ENCODE measurements at places on chromosomes 6 and 20.

- no peak for DNase-seq
Observed at GRCh38 chr6:70221715-70222438, 81.0 kb downstream of the COL9A1 start.

DNA sequence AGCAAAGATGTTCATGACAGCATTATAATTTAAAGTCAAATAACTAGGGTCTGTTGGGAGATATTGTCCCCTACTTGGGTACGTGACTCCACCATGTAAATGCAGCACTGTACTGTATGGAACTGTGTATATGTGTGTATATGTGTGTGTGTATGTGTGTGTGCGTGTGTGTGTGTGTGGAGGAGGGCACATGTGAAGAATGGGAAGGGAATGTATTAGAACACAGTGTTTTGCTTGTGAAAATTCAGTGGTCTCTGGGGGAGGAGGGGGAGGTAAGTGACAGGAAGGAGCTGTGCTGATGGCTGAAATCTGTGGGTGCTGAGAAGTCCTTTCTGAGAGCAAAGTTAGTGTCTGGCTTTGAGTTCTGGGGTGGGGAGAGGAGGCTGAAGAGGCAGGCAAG is 23.9 kb upstream of the VEGFA start:
- DNase-seq = no peak

DNA sequence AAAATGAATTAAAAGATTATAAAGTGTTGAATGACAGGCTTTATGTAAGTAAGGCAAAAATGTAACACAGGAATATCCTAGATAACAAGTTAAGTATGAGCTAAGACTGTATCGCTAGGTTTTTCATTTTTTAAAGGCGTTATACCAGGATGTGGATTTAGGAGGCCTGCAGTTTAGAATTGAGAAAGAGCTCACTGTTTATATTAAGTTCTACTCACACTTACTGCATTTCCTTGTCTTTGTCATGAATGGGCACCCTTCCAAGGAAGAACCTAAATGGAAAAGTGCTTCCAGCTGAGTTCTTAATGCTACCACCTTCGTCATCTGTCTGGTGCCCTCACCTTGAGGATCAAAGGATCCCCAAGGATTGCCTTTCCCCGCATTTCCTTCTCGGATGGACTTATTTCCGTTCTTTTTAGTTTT is 148.7 kb downstream of the SOX4 start:
- DNase-seq = no peak

- DNase-seq = no peak
Observed at GRCh38 chr6:90263633-90264032, 33.0 kb downstream of the BACH2 start.

GRCh38 chr6:89731924-89732567 is 87.5 kb downstream of the MDN1 start:
- DNase-seq = peak; percentile 28

DNA sequence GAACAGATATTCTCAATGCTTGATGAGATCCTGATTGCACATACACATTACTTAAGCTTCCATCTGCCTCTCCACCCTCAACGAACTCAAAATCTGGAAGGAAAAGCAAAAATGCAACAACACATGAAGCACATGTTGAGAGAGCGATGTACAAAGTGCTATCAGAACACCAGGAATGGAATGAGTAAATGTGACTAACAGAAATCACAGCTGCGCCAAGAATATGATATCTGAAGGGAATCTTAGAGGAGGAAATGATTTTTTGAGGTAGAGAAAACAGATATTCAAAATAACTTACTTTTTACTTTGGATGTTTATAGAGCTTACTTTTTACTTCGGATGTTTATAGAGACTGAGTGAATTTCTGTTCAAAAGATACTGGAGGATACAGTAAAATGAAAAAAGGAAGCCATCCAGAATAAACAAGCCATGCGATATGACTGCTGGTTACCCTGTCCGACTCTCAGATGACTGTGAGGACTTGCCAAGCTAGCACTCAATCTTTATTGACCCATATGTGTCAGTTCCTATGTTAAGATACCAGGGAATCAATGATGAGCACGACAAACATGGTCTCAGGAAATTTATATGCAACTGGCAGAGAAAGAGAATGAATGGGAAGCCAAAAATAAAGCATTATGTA is 102.0 kb downstream of the SMLR1 start:
- no peak for DNase-seq

DNA sequence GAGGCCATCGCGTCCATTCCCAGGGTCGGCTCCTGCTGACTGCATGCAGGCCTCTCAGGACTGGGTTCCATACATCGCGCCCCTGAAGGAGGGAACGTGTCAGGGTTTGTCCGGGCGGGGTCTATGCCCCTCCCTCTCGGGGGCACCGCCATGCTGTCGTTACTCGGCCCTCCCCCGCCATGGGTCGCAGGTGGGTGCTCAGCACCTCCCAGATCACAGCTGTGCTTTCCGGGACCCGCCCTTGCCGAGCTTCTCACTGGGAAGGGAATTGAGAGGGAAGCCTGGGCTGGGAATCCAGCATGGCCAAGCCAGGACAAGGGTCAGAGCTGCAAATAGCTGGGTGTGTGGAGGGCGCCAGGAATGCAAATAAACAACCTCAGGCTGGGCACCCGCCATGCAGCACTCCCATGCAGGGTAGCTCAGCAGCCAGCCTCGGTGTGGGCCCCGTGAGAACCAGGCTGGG is at the start of gene FRMD1:
Gene FRMD1, minus strand, starts transcription at position 270 of the 463 bp plus-strand sequence. Its CDS starts 118 bp downstream, at position 152.
- DNase-seq = no peak

DNA sequence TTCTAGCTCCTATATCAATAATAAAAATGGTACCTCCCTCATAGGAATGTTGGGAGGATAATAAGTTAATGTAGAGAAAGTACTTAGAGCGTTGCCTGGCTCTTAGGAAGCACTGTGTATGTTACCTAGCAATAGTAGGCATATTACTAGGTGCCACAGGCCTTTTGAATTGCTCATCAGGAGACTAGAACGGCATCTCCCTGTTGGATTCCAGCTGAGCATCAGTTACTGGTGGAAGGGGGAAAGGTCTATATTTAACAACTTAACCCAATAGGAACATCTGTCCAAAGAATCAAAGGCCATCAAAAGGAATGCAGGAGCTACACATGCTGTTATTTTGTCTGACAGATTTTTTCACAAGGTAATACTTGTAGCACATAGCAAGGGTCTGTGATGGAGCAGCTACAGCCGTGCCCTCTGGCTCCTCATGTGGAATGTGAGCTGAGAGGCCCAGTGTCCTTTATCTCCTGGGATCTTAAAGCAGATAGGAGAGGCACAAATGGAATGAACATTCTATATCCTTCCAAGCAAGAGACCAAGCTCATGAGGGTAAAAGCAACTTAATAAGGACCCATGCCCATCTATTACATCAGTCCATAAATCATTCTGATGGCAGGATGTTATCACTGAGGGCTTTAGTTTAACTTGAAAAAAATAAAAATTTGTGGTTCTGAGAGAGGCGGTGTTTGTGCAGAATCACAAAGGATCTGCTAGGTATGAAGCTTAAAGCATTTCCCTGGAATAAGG is 184.9 kb upstream of the LAMP5 start:
- DNase-seq = no peak

DNA sequence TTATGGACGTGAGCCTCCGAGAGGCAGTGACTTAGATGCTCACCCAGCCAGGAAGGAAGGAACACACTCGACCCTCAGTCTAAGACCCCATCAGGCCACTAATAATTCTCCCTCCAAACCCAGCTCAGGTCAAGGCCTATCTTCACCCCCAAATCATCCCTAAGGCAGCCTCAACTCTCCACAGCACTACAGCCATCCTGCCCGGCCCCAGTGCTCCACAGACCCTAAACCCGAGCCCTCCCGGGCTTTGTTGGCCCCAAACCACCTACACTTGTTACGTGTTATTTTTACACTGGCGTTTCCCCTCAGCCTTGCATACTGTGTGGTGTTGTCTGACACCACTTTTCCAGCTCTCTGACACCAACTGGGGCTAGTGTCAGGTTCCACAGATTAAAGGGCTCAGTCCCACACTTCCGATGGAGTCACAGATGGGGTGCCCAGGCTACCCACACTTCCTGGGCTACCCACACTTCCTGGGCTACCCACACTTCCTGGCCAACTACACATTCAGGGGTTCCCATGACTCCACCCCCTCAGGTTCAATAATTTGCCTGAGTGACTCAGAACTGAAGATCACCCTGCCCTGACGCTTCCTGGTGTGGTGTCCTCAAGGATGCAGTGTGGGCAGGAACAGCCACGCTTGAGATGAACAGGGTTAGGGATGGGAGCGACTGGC is 25.3 kb downstream of the RBCK1 start:
- DNase-seq = no peak

GRCh38 chr6:128605961-128606360 is 85.6 kb upstream of the PTPRK start:
- DNase-seq = no peak

- no peak for DNase-seq
Observed at GRCh38 chr6:153149891-153150290, 18.8 kb upstream of the RGS17 start.

- no peak for DNase-seq
Observed at GRCh38 chr20:34859367-34859766, 13.3 kb downstream of the GGT7 start.

- DNase-seq = no peak
Observed at GRCh38 chr6:83474309-83474708, 38.0 kb upstream of the PRSS35 start.

DNA sequence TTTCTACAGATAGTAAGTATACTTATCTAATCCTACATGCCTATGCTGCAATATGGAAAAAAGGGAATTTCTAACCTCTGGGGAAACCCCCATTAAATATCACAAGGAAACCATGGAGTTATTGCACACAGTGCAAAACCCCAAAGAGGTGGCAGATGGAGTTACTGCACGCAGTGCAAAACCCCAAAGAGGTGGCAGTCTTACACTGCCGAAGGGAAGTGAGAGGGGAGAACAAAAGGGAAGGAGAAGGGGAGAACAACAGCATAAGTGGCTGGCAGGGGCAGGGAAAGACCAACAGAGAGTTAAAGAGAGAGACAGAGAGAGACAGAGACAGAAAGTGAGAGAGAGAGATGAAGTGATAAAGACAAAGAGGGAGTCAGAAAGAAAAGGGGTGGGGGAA is 43.8 kb upstream of the EIF2S2 start:
- DNase-seq = no peak

GRCh38 chr20:2751878-2752566 is 48.4 kb downstream of the CPXM1 start:
- no peak for DNase-seq

- DNase-seq = no peak
Observed at GRCh38 chr20:21133917-21134622, 8.2 kb downstream of the KIZ start.

DNA sequence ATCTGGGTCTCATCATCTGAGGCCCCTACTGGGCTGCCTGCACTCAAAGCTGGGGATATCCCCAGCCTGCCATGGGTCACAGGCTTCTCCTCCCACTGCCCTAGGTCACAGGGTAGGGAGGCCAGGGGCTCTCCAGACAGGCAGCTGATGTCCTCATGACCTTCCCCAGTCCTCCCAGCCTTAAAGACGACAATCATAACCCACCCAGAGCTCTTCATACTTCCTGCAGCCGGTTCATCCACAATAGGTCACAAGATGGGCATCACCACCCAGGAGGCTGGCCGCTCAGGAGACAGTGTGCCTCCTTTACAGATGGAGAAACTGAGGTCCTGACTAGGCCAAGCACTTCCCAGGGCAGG is 15.2 kb downstream of the TFEB start:
- no peak for DNase-seq

GRCh38 chr6:30741789-30742315 is 635 bp downstream of the FLOT1 start:
- no peak for DNase-seq

GRCh38 chr6:147202516-147203310 is 1.5 kb upstream of the STXBP5 start:
- peak; percentile 91 for DNase-seq

DNA sequence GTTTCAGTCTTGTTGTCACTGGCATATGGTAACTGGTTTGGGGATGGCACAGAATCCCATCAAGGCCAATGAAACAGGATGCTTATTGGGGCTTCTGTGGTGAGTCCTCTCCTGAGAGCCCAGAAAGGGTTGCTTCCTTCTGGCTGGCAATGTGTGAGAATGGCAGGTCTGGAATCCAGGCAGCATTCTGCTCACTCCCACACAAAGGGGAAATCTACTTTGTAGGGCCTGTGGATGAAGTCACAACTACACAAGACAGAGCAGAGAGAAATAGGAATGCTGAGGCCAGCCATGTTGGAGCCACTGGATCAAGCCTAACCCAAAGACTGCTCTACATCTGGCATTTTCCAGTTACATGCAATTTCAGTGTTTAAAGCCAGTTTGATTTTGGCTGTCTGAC is 15.7 kb downstream of the PLAGL2 start:
- DNase-seq = no peak

DNA sequence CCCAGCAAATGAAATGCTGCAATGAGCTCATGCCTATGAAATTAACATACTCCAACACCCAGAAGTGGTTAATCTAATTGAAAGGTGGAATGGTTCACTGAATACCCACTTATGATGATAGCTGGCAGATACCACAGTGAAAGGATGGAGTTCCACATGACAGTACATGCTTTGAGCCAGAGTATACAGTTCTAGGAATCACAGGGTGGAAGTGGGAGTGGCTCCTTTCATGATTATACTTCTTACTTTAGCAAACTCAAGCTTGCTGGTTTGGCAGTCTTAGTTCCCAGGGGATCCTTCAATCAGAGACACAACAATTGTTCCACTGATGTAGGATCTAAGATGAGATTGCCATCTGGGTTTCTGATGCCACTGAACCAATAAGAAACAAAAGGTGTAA is 21.5 kb downstream of the CD164 start:
- DNase-seq = no peak

GRCh38 chr6:92376691-92377090 is 1042.7 kb downstream of the EPHA7 start:
- peak; percentile 21 for DNase-seq

DNA sequence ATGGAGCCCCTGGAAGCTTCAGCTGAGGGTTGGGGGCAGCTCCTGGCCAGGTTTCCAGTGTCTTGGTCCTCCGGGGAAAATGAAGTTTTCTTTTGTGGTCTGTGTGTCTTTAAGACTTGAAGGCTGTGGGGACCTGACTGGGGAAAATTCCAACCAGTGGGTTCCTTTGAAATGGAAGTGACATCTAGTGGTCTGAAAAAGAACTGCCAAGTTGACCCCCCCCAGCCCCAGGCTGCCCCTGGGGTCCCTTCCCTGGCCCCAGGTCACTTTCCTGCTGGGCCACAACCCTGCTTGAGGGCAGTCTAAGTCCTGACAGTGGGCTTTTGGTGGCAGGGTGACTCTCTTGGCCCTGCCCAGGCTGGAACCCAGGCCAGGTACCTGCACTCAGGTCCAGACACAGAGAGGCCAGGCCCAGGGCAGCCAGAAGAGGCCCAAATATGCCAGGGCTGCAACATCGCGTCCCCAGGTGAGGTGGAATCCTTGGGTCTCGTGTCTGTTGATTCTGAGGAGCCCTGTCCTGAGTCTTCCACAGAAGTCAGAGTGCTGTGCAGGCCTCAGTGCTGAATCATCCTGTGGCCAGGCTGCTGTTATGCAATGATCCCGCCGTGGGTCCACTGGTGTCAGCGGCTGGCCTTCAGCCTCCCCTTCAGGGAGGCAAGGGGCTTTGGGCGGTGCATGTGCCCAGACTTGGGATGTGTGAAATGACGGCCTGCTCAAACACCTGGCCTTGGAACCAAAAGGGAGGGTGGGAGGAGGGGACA is 68.4 kb downstream of the VEGFA start:
- no peak for DNase-seq
